ENCODE measurements at places on chromosomes 12 and 14.

DNA sequence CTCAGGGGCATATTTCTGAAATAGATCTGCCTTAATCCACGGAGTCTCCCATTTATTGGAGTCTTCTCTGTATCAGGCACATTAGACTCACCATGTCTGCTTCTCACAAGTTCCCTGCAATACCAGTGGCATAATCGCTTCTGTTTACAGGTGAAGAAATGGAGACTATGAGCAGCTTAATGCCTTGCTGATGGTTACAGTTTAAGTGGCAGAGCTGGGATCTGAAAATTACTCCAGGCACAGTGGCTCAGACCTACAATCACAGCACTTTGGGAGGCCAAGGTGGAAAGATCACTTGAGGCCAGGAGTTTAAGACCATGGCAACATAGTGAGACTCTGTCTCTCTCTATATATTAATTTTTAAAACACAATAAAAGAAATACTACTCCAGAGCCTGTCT is 7.3 kb upstream of the RIC8B start:
- DNase-seq = no peak

DNA sequence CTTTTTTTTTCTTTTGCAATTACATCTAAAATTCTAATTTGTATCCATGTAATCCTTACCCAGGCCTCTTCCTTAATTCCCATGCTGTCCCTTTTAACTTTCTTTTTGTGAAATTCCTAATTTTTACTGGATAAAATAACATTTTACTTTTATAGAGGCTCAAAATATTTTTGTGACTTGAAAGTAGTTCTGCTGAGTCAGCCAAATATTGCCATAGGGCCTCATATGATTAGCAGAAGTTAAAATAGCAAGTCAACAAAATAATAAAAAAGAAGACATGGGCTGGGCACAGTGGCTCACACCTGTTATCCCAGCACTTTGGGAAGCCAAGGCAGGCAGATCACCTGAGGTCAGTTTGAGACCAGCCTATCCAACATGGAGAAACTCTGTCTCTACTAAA is 2.0 kb downstream of the C3AR1 start:
- DNase-seq = no peak

- DNase-seq = no peak
These were observed 963 bp downstream of the TCTN2 start for GRCh38 chr12:123671876-123672275.

- no peak for DNase-seq
These were observed 7.4 kb upstream of the GLRX5 start for GRCh38 chr14:95527387-95528002.

DNA sequence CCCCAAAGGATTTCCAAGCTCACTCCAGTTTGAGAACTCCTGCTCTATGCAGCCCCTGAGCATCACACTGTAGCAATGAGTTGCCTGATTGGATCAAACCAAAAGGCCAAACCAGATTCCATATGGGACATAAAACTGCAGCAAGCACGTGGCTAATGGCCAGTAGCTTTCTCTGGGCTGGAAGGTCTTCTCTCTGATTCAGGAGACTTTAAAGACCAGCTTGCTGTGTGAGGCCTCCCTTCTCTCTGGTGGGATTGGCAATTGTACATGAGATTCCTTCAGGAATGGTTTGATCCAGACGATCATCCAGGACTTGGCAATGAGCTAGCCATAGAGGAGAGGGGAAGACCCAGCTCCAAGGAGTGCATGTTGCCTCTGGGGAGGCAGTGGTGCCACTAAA is 50.2 kb downstream of the WSCD2 start:
- DNase-seq = no peak

All from NCI-H1436 treated with DMSO at 0.1 percent for 48 hours (cell line).